ENCODE measurements at places on chromosomes 7 and 10.

DNA sequence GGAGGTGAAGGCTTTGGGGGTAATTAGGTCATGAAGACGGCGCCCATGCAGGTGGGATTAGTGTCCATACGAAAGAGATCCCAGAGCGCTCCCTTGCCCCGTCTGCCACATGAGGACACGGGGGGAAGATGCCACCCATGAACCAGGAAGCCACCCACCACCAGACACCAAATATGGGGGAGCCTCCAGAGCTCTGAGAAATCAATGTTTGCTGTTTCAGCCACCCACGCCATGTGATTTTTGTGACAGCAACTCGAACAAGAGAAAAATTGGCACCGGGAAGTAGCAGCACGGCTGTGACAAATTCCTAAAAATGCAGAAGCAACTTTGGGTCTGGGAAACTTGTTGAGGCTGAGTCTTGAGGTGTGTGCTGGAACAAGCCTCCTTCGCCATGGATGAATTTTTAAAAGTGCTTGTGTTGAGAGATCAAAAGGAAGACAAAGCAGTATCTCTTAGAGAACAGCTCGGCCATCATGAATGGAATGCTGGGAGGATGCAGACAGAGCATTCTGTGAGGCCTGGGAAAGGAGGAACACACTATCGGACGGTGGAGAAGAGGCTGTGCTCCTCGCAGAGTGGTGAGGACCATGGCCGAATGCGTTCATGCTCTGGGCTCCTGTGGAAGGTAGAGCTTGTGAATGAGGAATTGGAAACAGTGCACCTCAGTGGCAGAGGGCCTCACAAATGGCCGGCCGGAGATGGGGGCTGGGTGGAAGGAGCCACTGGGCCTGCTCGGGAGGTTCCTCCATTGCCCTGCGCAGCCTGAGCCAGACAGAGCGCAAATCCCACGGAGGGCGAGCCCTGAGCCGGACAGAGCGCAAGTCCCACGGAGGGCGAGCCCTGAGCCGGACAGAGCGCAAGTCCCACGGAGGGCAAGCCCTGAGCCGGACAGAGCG is 277.5 kb downstream of the PTPRN2 start:
- no peaks in the 10 kb centered on the region for H3K27me3 ChIP-seq
- no peaks in the 10 kb centered on the region for H3K36me3 ChIP-seq
- H3K4me1 ChIP-seq: no peaks in the 10 kb centered on the region
- DNase-seq: no peak
- no peak overlapping the region for H3K4me3 ChIP-seq

DNA sequence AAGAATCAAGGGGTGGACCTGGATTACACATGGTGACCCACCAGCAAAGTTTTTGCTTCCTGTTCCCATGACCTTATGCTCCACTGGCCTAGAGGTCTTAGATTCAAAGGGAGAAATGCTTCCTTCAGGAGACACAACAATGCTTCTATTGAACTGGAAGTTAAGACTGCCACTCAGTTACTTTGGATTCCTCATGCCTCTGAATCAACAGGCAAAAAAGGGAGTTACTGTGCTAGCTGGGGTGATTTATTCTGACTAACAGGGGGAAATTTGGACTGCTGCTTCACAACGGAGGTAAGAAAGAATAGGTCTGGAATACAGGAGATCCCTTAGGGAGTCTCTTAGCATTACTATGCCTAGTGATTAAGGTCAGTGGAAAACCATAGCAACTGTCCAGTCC is 10.3 kb downstream of the TMEM229A start:
- no peak overlapping the region for H3K27ac ChIP-seq
- no peak for DNase-seq
- no peaks in the 10 kb centered on the region for H3K36me3 ChIP-seq
- H3K27me3 ChIP-seq: peaks cover 11% of the 10 kb centered on the region

DNA sequence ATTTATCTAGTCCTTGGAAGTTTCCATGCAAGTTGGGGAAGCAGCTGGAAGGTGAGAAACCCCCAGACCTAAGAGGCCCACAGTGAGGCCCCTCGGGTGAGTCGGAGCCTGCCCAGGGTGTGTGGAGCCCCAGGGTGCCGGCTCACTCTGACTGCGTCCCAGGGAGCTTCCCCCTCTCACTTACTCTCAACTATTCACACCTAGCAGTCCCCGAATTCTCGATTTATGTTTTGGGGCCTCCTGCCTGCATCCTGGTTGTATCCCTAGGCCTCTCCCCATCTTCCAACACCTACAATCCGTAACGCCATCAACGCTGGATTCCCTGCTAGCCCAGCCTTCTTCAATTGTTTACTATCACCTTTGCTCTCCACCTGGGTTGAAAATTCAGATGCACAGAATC is 63.9 kb downstream of the PRKAG2 start:
- H3K4me3 ChIP-seq: no peak overlapping the region
- H3K27ac ChIP-seq: no peak overlapping the region
- no peak for DNase-seq
- H3K27me3 ChIP-seq: no peaks in the 10 kb centered on the region

- H3K4me3 ChIP-seq: no peak overlapping the region
- no peaks in the 10 kb centered on the region for H3K4me1 ChIP-seq
- H3K36me3 ChIP-seq: no peaks in the 10 kb centered on the region
- H3K27me3 ChIP-seq: no peaks in the 10 kb centered on the region
- DNase-seq: no peak
- no peak overlapping the region for H3K27ac ChIP-seq
Measured at GRCh38 chr10:92727550-92727949, 37.8 kb downstream of the HHEX start.

GRCh38 chr10:75371010-75371409 is 30.6 kb downstream of the ZNF503 start:
- DNase-seq: no peak
- no peak overlapping the region for H3K27ac ChIP-seq
- H3K4me3 ChIP-seq: no peak overlapping the region
- no peaks in the 10 kb centered on the region for H3K4me1 ChIP-seq
- H3K36me3 ChIP-seq: no peaks in the 10 kb centered on the region

GRCh38 chr10:11488126-11488525 is 123.3 kb downstream of the USP6NL start:
- H3K4me1 ChIP-seq: no peaks in the 10 kb centered on the region
- peaks cover 21% of the 10 kb centered on the region for H3K36me3 ChIP-seq
- no peak overlapping the region for H3K27ac ChIP-seq
- H3K4me3 ChIP-seq: no peak overlapping the region
- DNase-seq: no peak
- no peaks in the 10 kb centered on the region for H3K27me3 ChIP-seq

GRCh38 chr7:87106974-87107612 is 45.2 kb upstream of the DMTF1 start:
- H3K4me1 ChIP-seq: no peaks in the 10 kb centered on the region
- no peak overlapping the region for H3K4me3 ChIP-seq
- no peak overlapping the region for H3K27ac ChIP-seq
- H3K36me3 ChIP-seq: no peaks in the 10 kb centered on the region
- H3K27me3 ChIP-seq: no peaks in the 10 kb centered on the region

Measured in transverse colon (tissue), 4 donors.